Transverse colon (tissue), 4 donors: ENCODE measurements at places on chromosomes 11 and 22. TPM values are rescaled to one million over a fixed set of nuclear protein-coding genes. Genes with fewer than 3 reads are reported as not detected.

The DTX4 gene
- 95.3 TPM for total RNA-seq

The TIMP3 gene
- total RNA-seq: 158 TPM

DNA sequence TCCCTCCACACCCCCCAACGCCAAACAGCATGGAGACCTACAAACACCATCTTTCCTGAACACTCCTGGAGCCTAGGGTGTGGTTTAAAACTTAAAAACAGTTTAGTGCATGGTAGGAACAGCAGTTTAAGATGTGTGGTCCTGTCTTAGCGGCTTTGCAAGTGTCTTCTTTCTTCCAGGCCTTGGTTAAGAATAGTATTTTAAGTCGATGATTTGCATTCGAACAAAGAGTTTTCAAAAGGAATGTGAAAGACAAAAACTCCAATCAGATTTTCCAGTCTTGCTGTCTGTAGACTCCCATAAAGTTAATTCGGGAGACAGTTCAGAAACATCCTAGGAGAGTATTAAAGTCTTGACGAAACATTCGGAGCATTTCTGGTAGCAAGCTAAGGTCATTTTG is 3.7 kb downstream of the FGF4 start:
- H3K27ac ChIP-seq: no peak overlapping the region
- no peak overlapping the region for H3K4me3 ChIP-seq
- no peaks in the 10 kb centered on the region for H3K36me3 ChIP-seq
- H3K4me1 ChIP-seq: no peaks in the 10 kb centered on the region

DNA sequence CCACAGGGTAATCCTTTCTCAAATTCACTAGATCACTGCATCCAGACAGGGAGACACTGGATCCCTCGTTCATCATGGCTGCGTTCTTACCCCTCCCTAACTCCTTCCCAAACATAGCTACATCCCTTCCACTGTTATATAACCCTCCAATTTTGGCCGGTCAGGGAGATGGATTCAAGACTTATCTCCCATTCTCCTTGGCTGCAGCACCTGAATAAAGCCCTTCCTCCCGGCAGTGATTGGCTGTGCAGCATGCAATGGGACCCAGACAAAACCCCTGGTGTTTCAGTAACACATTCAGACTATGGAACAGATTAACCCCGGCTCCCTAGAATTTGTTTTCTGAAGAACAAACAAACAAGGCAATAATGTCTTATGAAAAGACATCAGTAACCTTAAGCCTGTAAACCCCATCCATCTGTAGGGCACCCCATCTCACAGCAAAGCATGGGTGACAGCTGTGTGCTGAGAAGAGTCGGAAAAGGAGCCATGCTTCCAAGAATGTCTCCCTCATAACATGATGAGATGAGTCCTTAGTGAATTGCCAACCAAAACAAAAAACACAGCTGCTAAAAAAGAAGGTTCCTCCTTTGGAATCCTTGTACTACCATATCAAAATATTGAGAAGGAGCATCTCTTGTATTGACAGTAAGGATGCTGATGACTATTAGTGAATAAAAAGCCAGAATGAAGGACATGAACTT is 5.0 kb downstream of the MIF start:
- no peak overlapping the region for H3K4me3 ChIP-seq
- H3K4me1 ChIP-seq: peaks cover 4% of the 10 kb centered on the region
- H3K27me3 ChIP-seq: no peaks in the 10 kb centered on the region
- DNase-seq: no peak

DNA sequence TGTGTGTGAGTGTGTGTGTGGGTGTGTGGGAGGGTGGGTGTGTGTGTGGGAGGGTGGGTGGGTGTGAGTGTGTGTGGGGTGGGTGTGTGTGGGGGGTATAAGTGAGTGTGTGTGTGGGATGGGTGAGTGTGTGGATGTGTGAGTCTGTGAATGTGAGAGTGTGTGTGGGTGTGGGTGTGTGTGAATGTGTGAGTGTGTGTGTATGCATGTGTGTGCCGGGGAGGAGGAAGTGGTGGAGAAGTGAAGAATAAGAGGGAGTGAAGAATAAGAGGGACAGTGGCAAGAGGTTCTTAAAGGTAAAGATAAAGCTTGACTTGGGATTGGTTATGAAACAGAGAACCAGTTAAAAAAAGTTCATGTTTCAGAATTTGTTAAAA is 54.0 kb downstream of the PRR5L start:
- H3K4me1 ChIP-seq: no peaks in the 10 kb centered on the region
- H3K4me3 ChIP-seq: no peak overlapping the region
- no peaks in the 10 kb centered on the region for H3K36me3 ChIP-seq
- no peaks in the 10 kb centered on the region for H3K27me3 ChIP-seq
- H3K27ac ChIP-seq: no peak overlapping the region
- no peak for DNase-seq

DNA sequence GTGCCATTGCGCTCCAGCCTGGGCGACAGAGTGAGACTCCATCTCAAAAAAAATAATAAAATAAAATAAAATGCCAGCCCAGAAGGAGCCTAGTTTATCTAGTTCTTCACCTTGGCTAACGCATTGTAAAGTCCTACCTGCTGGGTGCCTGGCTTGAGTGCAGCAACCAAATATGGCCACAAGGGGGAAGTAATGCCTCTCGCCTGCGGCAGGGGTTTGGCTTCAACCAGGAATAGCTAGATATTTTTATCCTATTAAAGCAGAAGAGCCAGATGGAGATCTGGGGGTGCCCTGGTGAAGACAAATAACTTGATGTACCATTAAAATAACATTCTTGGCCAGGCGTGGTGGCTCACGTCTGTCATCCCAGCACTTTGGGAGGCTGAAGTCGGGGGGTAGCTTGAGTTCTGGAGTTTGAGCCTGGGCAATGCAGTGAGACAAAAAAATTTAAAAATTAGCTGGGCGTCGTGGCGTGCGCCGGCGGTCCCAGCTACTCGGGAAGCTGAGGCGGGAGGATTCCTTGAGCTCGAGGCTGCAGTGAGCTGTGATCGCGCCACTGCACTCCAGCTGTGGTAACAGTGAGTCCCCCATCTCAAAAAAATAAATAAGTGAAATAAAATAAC is 20.6 kb upstream of the PLEKHB1 start:
- no peak overlapping the region for H3K4me3 ChIP-seq
- no peaks in the 10 kb centered on the region for H3K36me3 ChIP-seq
- DNase-seq: peak; percentile 80
- H3K4me1 ChIP-seq: peaks cover 3% of the 10 kb centered on the region
- no peak overlapping the region for H3K27ac ChIP-seq

The TST gene
- 246 TPM for total RNA-seq

The PTPRCAP gene
- 60.7 TPM for total RNA-seq

DNA sequence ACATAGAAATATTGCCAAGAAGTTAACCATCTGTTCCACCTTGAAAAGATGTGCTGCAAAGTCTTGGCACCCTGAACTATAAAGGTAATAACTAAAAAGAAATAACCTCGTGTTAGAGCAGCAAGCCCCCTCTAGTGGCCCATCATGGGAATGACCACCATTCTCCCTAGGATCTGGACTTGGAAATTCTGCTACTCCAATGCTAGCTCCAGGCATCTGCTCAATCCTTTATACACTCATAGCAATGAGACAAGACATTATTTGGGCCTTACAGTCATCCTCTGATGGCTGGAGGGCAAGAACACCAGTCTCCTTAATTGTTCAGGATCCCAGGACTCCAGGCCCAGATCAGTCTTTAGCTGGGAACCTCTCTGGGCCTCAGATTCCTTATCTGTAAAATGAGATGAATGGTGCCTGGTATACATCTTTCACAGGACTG is 76.0 kb downstream of the CWC15 start:
- H3K4me3 ChIP-seq: no peak overlapping the region
- no peaks in the 10 kb centered on the region for H3K4me1 ChIP-seq
- no peaks in the 10 kb centered on the region for H3K27me3 ChIP-seq
- H3K36me3 ChIP-seq: no peaks in the 10 kb centered on the region
- no peak overlapping the region for H3K27ac ChIP-seq

The CCDC116 gene
- total RNA-seq: 15.7 TPM

DNA sequence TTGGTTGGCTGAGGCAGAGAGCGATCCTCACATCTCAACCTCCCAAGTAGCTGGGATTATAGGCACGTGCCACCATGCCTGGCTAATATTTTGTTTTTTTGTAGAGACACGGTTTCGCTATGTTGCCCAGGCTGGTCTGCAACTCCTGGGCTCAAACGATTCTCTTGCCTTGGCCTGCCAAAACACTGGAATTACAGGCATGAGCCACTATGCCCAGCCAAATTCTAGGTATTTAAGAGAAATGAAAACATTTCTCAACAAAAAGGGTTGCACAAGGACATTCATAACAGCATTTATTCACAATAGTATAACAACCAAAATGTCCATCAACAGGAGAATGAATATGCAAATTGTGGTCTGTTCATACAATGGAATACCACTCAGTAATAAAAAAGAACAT is 31.7 kb upstream of the RBX1 start:
- H3K4me1 ChIP-seq: no peaks in the 10 kb centered on the region
- H3K27ac ChIP-seq: no peak overlapping the region
- DNase-seq: no peak

DNA sequence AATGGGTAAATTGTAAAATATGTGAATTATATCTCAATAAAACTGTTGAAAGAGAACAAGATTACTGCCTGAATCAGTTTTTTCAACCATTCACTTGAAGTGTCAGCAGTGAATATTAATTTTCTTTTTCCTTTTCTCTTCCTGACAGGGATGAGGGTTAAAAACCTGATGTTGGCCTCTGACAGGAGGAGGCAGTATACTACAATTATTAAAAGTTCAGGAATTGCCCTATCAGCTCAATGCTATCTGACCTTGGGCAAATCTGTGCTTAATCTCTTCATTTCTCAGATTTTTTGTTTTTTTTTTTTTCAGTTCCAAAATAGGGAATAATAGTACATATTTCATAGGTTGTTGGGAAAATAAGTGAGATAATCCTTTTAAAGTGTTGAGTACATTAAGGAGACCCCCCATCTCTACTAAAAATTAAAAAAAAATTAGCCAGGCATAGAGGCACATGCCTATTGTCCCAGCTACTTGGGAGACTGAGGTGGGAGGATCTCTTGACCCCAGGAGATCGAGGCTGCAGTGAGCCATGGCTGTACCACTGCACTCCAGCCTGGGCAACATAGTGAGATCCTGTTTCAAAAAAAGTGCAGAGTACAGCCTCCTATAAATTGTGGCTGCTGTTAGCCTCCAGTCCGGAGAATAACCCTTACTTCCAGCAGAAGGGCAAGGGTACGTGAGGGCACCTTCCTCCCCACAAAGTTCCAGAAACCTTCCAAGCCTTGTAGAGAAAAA is 48.8 kb downstream of the TRIM44 start:
- no peaks in the 10 kb centered on the region for H3K27me3 ChIP-seq
- H3K27ac ChIP-seq: no peak overlapping the region
- H3K4me3 ChIP-seq: no peak overlapping the region
- no peak for DNase-seq
- no peaks in the 10 kb centered on the region for H3K4me1 ChIP-seq

DNA sequence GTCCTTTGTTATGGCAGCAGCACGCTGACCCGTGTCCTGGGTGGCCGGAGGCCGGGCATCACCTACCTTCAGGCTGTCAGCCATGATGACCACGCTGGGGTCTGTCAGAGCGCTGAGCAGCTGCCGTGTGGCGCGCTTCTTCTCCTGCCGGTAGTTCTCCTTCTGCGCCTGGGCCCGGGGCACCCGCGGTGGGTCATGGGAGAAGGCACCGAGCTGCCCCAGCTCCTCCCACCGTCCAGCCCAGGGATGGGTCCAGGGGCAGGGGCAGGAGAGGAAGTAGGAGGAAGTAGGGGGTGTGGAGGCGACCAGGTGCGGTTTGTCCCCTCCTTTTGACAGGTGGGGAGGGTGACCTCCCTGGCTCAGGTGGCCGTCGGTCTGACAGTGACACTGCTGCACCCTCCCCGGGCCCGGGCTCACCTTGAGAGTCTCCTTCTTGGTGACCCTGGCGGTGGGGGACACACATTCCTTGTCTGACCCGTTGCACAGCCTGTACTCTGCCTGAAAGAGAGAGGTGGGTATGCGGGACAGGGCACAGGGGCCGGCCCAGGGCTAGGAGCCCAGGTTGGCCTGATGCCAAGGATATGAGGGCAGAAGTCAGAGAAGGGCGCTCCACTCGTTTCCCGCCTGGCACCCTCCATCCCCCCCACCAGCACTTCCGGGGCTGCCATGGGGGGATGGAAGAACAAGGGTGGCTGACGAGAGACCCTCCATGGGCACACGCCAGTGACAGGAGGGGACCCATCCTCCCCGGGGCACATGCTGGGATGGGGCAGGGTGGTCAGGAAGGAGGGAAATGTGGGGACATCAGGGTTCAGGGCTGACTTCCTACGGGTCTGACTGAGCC is 43.0 kb downstream of the OSBPL5 start:
- peaks cover 3% of the 10 kb centered on the region for H3K36me3 ChIP-seq
- H3K4me3 ChIP-seq: no peak overlapping the region
- H3K27me3 ChIP-seq: no peaks in the 10 kb centered on the region
- H3K27ac ChIP-seq: no peak overlapping the region
- peaks cover 35% of the 10 kb centered on the region for H3K4me1 ChIP-seq
- DNase-seq: peak; percentile 8

The REXO2 gene
- 28.1 TPM for total RNA-seq

- no peak overlapping the region for H3K4me3 ChIP-seq
- H3K27ac ChIP-seq: no peak overlapping the region
- H3K36me3 ChIP-seq: no peaks in the 10 kb centered on the region
- H3K27me3 ChIP-seq: no peaks in the 10 kb centered on the region
Observed at GRCh38 chr11:30879322-30880005, 293.3 kb upstream of the MPPED2 start.

The FAT3 gene
- total RNA-seq: 0.68 TPM

GRCh38 chr11:120334894-120335462 is 1.2 kb upstream of the ARHGEF12 start:
- DNase-seq: peak; percentile 74
- H3K4me3 ChIP-seq: peak overlapping the region; percentile 85
- peaks cover 17% of the 10 kb centered on the region for H3K4me1 ChIP-seq
- peak overlapping the region; percentile 99 for H3K27ac ChIP-seq
- H3K27me3 ChIP-seq: no peaks in the 10 kb centered on the region

The CABP2 gene
- not detected for total RNA-seq

DNA sequence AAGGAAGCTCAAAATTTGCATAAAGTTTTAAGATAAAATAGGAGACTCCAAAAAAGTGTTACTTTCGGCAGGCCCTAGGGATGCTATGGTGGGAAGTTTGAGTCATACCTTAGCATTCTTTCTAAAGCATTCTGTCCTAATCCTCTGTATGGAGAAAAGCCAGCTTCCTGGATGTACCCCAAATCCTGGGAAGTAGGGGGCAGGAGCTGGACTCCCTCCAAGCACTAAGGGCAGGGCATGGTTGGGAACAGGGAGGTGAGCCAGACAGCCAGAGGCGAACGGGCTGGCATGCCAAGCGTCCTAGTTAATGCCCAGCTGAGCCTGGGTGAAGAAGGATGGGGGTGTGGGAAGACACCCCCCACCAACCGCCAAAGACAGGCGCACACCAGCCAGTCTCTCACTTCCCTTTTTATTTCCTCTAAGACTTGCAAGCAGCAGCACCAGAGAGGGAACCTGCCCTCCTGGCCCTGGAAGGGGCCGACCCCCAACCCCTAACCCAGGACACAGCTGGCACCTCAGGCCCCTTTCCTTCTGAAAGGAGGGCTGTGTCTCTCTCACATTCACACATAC is 23.9 kb downstream of the RTN4RL2 start:
- peaks cover 12% of the 10 kb centered on the region for H3K4me1 ChIP-seq
- no peaks in the 10 kb centered on the region for H3K36me3 ChIP-seq
- DNase-seq: no peak
- H3K4me3 ChIP-seq: no peak overlapping the region
